ENCODE measurements at places on chromosomes 2 and 18.

GRCh38 chr2:3433339-3433699 is 53.8 kb downstream of the TRAPPC12 start:
- DNase-seq = no peak

- DNase-seq = no peak
These were observed 81.9 kb downstream of the MEP1B start for GRCh38 chr18:32271672-32272208.

- no peak for DNase-seq
These were observed 316.8 kb downstream of the DCDC2C start for GRCh38 chr2:4020153-4020552.

DNA sequence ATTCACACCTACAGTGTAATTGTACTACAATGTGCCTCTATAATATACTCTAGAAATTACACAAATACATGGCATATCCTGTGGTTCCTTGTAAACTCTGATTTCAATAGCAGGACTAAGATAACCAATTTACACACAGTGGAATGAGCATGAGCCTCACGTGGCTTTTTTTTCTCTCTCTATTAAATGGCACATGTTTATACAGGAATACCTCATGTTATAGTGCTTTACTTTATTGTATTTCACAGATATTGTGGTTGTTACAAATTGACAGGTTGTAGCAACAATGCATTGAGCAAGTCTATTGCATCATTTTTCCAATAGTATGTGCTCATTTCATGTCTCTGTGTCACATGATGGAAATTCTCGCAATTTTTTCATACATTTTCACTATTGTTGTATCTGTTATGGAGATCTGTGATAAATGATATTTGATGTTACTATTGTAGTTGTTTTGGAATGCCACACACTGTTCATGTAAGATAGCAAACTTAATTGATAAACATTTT is 260.0 kb downstream of the FSIP2 start:
- DNase-seq = no peak

GRCh38 chr2:20191714-20192569 is 33.0 kb downstream of the SDC1 start:
- DNase-seq = no peak

GRCh38 chr2:98522854-98523253 is 78.2 kb downstream of the INPP4A start:
- DNase-seq = no peak

GRCh38 chr2:226256709-226257376 is 542.8 kb downstream of the IRS1 start:
- no peak for DNase-seq

DNA sequence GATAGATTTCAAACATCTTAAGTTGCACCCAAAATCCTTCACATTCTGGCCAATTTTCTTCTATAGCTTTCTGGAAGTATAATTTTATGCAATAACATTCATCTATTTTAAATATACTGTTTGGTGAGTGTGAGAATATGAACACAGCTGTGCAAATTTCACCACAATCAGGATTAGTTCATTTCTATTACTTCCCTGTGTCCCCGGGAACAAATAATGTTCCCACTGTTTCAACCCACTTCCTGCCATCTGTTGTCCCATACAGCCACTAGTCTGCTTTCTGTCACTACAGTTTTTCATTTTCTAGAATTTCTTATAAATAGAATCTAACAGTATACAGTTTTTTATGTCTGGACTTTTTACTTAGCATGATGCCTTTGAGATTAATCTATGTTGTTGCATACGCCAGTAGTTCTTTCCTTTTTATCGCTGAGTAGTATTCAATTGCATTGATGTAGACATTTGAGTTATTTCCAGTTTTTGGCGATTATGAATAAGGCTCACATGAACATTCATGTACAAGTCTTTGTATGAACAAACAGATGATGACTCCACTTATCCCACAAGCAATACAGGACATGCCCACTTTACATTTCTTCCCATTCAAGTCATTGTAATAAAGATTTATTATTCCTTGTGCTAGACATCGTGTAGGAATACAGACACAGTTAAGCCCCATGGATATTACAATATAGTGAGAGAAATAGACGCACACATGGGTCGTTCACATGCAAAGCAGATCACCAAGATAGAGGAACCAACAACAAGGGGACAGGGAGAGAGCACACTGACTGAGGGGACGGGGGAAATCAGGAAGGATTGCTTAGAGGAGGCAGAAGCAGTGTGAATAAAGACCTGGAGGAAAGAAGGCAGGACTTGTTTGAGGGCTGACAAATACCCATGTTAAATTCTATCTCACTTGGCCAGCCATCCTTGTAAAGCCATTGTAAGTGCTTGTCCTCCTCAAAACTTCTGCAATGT is 72.9 kb upstream of the PAX8 start:
- no peak for DNase-seq

DNA sequence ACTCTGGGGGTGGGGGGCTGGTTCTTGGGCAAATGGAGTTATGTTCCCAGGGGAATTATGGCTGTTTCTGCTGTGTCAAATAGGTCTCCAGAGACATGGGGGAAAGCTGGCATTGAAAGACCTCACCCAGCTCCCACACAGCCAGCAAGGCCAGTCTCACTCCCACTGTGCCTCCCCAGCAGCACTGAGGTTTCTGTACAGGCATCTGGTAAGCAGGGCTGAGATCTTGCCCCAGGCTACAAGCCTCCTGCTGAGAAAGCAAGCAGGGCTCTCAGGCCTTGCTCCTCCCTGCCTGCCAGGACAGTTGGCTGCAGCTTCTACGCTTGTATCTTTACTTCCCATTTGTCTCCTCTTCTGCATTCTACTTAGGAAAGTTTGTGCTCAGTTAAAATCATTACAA is 50.5 kb upstream of the FHOD3 start:
- DNase-seq = no peak
